NCI-H1048 (cell line): ENCODE measurements at places on chromosomes 5 and 9.

DNA sequence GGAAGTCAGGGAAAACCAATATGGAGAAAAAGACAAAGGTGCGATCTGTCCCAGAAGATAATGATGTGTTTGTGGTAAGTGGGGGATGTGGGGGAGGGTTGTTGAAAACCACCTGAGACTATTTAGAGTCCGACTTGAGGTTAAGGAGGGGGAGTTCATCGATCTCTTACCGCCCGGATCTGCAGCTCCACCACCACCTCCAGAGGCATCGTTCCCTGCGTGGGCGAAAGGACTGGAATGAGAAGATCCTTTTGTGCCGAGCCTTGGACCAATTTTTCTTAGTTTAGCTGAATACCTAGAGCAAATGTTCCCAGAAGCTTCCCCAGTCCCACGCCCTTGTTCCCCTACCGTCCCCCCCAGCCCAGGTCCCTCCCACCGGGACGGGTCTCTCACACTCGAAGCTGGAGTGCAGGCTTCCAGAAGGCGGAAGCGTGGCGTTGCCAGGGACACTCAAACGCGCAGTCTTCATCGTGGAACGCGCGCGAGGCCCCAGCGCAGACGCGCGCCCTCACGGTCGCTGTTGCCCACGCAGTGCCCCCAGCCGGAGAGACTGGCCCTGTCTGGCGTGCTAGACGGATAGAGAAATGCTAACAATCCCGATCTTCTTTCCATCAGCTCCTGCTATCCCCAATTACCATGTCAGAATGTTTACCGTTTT lies at the start of gene SPATA6L:
TSS of gene SPATA6L (minus strand) at position 439 of the 658 bp plus-strand sequence. CDS start at position 209, 230 bp downstream.
- DNase-seq: no peak

GRCh38 chr9:94082956-94083355 lies 1.3 kb upstream of the PTPDC1 start:
- DNase-seq: no peak

GRCh38 chr9:106065136-106065535 lies 370.8 kb downstream of the TMEM38B start:
- no peak for DNase-seq

DNA sequence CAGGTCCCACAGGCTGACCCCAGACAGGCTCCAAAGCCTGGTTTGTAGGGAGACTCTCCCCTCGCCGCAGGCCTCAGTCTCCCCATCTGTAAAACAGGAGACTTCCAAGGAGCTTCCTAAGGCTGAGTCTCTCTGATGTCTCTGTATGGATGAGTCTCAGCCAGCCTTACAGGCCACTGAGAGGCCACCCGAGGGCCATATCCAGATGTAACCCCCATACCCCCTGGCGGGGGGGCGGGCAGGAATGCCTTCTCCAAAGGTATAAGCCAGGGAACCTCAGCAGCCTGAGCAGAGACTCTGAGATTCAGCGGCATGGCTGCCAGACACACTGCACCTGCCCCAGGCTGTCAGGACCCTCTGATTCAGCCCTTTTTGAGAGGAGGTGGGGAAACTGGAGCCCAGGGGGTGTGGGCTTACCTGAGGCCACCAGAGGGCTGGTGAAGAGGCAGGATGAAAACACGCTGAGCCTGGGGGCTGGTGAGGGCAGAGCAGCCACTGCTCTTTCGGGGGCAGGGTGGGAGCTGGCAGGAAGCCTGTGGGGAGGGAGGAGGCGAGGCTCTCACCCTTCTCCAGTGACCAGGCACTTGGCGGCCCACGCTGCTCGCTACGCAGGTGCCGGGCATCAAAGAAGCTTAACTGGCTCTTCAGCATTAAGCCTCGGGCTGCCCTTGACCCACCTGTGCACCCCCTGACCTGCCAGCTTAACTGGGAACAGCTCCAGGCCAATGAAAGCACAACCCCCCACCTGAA lies 5.5 kb upstream of the SUSD3 start:
- DNase-seq: no peak

GRCh38 chr5:139023286-139023685 lies 148.2 kb upstream of the LRRTM2 start:
- DNase-seq: no peak

DNA sequence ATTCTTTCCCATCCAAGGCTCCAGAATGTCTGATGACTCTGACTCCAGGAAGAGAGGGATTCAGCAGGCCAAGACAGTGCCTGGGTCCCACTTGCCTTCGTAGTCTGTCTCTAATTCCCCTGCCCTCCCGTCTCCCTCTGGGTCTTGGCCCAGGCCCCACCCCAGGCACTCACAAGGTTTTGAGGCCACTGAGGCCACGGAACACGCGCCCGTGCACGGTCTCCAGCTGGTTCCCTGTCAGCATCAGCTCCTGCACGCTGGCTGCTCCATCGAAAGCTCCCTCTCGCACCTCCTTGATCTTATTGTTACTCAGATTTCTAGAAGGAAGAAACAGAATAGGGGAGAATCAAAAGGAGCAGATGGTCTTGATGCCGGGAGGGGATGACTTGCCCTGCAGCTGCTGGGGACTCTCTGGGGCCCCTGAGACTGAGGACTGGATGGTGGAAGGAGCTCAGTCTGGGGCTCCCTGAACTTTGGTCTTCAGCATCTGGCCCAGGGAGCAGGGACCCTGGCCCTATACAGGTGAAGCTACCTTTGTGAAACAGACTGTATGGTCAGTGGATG lies 174.6 kb upstream of the PANK3 start:
- DNase-seq: no peak

DNA sequence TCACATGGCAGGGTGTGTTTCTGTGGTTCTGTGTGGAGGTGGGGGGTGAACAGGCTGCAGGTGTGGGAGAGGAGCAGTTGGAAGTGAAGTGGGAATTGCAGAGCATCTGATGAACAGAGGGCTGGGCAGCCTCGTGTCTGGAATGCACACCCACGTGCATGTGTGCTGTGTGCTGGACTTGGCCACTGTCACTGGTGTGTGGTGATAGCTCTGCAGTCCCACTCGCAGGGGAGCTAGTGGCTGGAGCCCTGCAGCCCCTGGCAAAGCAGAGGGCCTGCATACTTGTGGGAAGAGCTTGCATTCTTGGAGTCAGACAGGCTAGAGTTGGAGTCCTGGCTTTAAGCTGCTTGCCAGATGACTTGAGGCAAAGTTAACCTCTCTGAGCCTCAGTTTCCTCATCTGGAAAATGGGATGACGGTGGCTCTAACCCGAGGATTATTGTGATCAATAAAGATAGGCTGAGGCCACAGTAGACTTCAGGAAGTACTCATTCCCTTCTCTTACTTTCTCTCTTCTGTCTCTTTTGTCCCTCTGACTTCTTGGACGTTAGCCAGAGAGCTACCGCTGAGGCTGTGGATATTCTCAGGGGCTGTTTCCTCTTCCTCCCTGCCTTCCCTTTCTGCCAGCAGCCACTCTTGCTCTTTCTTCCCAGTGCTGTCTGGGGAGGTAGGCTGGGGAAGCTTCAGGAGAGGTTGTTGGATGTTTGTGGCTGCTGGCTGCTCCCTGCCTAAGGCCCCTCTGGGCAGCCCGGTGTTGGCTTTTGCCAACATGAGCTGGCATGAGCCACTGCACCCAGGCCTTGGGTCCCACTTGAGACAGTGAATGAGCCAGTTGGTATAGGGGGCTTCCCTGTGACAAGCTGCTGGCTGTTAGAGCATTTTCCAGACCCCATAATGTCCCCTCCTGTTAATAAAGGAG lies 18.3 kb downstream of the PSAT1 start:
- DNase-seq: no peak

DNA sequence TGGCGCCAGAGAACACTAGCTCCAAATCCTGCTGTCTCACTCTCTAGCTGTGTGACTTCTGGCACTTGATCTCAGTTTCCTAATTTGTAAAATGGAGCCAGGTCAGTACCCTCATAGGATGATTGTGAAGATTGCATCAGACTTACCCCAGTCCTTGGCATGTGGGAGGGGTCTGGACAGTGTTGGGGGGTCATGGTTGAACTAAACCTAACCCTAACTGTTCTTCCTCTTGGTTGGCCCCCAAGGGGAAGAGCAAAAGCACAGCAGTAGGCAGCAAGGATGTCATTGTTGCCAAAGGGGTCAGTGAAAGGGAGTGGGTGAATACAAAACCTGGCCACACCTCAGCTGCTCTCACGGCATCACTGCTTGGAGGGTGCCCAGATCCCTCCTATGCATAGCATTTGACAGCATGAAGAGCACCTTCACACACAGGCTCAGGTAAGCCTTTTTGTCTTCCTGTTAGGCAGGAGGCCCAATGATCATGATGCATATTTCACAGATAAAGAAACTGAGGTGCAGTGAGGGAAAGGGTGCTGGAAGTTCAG lies 15.7 kb upstream of the CXCL14 start:
- no peak for DNase-seq

GRCh38 chr9:135533113-135533512 lies 11.9 kb downstream of the LCN1 start:
- no peak for DNase-seq

- no peak for DNase-seq
These were observed 58.5 kb upstream of the PJA2 start for GRCh38 chr5:109468288-109468676.

- DNase-seq: no peak
These were observed 15.3 kb downstream of the NRG2 start for GRCh38 chr5:140027807-140028206.

GRCh38 chr5:157350939-157351801 lies 85.2 kb downstream of the CYFIP2 start:
- DNase-seq: no peak

DNA sequence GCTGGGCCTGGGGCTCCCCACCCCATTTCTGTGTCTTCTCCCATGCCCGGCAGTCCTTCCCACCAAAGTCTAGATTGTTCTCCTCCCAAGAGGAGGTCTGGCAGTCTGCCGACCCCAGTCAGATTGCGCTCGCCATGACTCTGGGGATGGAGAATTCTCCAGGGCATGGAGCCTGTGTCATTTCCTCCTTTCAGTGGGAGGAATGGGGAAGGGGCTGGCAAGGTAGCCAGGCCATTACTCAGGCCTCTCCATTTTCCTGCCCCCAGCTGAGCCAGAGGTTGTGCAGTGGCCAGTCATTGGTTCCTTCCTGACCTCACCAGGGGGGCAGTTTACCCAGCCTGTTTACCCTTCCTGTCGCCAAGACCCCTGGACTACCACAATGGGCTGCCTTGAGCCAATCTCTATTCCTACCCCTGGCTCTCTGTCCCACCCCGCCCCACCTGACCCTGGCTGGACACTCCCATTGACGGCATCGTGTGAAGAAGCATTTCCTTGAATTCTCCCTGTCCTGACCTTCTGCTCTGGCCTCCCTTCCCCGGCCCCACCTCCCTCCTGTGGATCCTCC lies 628 bp downstream of the SYNPO start:
- DNase-seq: no peak

GRCh38 chr5:132093271-132093670 lies 19.7 kb downstream of the CSF2 start:
- no peak for DNase-seq

- DNase-seq: no peak
These were observed 51.9 kb upstream of the BOD1 start for GRCh38 chr5:173668245-173668800.

DNA sequence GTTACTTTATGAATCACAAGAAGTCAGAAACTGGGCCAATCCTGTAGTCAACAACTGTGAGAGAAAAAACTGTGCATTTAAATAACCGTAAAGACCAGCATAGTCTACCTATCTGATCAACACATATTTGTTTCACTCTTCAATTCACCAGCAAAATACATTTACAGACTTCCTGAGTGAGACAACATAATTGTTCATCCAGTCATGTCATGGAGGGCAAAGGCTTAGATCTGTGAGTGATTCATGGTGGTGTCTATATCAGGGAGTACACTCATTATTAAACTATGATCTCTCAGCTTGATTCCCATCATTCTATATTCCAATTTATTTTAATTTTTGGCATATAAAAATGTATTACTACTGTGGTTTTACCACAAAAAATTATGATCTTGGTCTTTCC lies 694.6 kb downstream of the DNAH5 start:
- DNase-seq: no peak
